ENCODE measurements at places on chromosomes 5 and 9. TPM values are rescaled to one million over a fixed set of nuclear protein-coding genes. Genes with fewer than 3 reads are reported as not detected.

The F12 gene
- total RNA-seq = 0.39 TPM

The ZDHHC11B gene
- 15.4 TPM for total RNA-seq

The TENT4A gene
- total RNA-seq = 14.8 TPM

The ALDOB gene
- total RNA-seq = 0.53 TPM

The NPR3 gene
- total RNA-seq = 10.9 TPM

The HDAC3 gene
- total RNA-seq = 29.8 TPM

The TMEM171 gene
- total RNA-seq = not detected

The TTC16 gene
- total RNA-seq = 0.09 TPM

The AGXT2 gene
- not detected for total RNA-seq

The NEUROG1 gene
- not detected for total RNA-seq

The EGR1 gene
- total RNA-seq = 71.9 TPM

- no peak for DNase-seq
Measured at GRCh38 chr9:70297141-70297540, 38.4 kb downstream of the SMC5 start.

- DNase-seq = no peak
Measured at GRCh38 chr5:160846642-160847041, 5.4 kb downstream of the ATP10B start.

- DNase-seq = no peak
Measured at GRCh38 chr9:84285381-84285780, 55.2 kb downstream of the SLC28A3 start.

DNA sequence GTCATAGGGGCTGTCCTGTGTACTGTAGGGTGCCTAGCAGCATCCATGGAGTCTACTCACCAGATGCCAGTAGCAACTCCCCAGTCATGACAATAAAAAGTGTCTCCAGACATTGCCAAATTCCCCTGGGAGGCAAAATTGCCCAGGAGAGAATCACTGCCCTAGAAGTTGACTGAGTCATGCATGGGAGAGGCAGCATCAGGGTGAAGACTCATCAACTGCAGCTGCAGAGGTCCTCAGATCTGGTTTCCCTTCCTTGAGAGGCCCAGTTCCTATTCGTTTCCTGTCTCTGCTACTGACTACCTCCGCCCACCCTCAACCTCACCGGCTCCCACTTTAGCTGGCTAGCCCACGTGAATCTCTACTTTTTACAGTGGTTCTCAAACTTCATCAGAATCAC lies 88.6 kb upstream of the AGXT2 start:
- DNase-seq = no peak

- DNase-seq = no peak
Measured at GRCh38 chr5:27516437-27516836, 478.1 kb upstream of the CDH9 start.

GRCh38 chr9:92976431-92976830 lies 29.1 kb downstream of the FGD3 start:
- DNase-seq = no peak

DNA sequence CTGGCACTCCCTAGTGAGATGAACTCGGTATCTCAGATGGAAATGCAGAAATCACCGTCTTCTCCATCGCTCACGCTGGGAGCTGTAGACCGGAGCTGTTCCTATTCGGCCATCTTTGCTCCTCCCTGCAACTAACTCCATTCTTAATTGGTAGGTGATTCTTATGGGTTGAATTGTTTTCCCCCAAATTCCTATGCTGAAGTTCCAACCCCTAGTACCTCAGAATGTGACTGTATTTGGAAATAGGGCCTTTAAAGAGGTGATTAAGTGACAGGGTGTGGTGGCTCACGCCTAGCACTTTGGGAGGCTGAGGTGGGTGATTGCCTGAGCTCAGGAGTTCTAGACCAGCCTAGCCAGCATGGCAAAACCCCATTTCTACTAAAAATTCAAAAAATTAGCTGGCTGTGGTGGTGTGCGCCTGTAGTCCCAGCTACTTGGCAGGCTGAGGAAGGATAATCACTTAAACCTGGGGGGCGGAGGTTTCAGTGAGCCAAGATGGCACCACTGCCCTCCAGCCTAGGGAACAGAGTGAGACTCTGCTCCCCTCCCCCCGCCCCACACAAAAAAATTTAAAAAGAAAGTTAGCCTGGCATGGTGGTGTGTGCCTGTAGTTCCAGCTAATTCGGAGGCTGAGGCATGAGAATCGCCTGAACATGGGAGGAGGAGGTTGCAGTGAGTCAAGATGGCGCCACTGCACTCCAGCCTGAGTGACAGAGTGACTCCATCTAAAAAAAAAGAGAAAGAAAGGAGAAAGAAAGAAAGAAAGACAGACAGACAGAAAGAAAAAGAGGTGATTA lies 25.2 kb upstream of the FOCAD start:
- no peak for DNase-seq

DNA sequence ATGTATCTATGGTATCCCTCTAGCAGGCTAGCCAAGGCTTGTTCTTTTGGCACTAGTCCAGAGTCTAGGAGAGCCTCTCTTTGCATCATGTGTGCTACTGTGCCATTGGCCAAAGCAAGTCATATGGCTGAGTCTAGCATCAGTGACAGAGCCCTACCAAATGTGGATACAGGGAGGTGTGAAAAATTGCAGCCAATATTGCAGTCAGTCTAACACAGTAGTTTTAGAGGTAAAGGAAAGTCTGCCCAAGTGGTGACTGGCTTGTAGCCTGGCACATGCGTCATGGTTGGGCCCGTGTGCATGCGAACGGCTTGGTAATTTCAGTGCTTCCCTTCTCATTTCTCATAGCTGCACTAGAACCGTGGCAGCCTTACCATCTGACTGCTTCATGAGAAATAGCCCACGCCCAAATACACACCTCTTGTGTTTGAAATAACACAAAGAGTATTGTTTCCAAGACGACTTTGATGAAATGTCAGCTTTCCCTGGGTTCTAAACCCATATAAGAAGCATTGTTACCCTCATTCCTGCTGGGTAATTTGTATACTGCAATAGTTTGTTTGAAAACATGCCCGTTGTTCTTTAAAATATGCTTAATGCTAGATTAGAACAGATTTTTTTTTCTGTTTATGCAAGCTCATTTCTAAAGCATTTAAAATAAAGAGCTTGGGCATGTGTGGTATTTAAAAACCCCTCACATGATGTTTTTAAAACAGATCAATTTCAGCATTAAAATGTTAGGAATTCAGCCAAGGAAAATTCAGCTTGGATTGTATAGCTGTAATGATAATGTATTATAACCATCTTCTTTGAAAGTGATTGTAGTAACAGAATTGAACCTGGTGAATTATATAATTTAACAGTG lies 113.2 kb downstream of the TLE4 start:
- DNase-seq = no peak

GRCh38 chr5:21823076-21823574 lies 1030.0 kb downstream of the CDH12 start:
- DNase-seq = no peak

GRCh38 chr5:1311439-1312055 lies 16.7 kb upstream of the TERT start:
- DNase-seq = no peak

DNA sequence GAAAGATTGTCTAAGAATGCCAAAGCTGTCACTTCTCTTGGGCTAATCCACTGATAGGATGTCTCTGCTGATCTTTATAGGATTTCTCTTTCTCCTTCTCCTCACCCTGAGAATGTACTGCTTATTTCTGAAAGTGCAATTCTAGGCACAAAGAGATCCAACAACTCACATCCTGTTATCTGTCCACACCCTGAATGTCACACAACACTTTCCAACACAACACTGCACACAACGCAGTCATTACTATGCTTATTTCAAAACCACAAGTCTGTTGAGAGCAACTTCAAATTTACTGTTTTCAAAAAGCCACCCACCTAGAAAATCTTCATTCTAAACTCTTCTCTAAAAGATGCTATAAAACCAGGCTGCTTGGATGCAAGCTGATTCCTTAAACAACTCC lies 215.0 kb downstream of the ROR2 start:
- no peak for DNase-seq

DNA sequence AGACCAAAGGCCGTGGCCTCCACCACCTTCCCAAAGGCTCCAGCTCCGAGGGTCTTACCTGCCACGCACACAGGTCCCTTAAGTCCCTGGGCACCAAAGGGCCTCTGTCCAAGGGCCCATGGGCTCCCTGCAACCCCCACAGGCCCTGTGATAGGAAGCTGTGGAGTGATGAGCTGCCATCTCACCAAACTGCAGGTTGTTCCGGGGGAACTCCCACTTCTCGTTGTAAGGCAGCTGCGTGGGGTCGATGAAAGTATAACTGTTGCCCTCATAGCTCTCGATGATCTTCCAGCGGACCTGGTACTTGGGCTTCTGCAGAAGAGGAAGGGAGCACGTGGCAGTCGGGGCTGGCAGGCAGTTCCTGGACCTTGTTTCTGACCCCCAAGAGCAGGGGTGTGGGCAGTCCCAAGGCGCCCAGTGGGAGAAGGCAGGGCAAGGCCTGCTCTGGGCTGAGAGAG lies 24.8 kb downstream of the CSF1R start:
- DNase-seq = no peak

- no peak for DNase-seq
Measured at GRCh38 chr5:75681125-75681830, 36.0 kb downstream of the POC5 start.

- DNase-seq = no peak
Measured at GRCh38 chr9:92468206-92468605, 14.1 kb downstream of the ASPN start.

GRCh38 chr9:33129886-33130881 lies 37.0 kb downstream of the B4GALT1 start:
- no peak for DNase-seq

DNA sequence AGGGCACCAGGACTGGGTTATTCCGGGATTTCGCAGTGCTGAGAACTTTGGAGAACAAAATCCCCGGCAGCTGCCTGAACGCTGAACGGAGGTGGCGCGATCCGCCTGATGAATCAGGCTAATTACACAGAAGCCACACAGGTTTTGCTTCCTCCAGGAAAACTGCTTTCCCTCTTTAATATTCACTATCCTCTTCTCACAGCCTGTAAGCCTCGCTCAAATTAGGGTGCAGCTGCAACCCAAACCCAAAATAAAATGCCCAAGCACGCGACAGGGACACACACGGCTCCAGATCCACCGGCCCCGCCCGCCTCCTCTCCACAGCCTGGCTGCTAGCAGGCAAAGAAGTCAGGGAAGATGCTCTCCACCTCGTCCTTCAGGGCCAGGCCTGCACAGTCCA lies 6.0 kb downstream of the SOHLH1 start:
- DNase-seq = no peak

DNA sequence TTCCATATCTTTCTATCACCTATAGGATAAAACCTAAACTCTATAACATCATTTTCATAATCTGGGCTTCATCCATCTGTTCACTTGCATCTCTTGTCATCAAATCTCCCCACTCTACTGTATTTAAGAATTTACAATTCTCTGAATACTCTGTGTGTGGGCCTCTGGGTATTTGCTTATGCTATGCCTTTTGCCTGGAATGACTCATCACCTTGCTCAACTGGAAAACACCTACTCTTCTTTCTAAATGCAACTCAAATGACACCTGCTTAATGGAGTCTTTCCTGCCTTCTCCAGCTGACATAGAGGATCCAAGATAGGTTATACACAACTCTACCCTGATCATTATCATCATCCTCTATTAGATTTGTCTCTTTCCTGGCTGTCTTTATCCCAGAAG lies 421.7 kb downstream of the SPATA31D1 start:
- DNase-seq = no peak

- no peak for DNase-seq
Measured at GRCh38 chr5:174337276-174338184, 292.0 kb downstream of the NSG2 start.

- no peak for DNase-seq
Measured at GRCh38 chr5:134887593-134888159, 13.5 kb downstream of the TXNDC15 start.

- no peak for DNase-seq
Measured at GRCh38 chr5:34547300-34548085, 108.6 kb upstream of the RAI14 start.

DNA sequence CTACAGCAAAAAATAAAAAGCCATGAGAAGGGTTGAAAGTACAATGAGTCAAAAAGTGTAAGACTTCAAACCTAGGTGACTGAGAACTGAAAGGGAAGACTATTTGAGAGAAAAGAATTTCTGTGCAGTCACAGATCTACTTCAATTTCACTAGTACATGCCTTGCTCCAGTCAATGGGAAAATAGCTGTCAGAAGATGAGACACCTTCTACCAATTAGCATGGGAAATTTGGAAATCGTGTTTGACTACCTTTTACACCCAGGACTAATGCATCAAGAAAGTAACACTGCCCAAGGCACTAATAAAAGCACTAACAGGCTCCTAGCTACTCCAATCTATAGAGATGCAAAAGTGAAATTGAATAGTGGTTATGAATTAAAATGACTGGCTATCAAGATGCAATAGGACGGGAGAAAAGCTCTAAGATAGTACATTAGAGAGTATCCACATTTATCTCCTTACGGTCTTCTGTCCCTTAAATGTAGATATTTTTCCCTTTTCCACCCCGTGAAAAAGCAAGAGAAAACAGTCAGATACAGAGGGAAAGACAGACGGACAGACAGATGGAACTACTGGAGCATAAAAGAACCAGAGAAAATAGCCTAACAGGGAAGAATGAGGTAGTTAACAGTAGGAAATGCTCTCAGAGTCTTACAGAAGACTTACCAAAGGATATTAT lies 15.2 kb downstream of the ERP44 start:
- DNase-seq = no peak

GRCh38 chr5:80414113-80414512 lies 6.2 kb downstream of the ZFYVE16 start:
- DNase-seq = no peak

DNA sequence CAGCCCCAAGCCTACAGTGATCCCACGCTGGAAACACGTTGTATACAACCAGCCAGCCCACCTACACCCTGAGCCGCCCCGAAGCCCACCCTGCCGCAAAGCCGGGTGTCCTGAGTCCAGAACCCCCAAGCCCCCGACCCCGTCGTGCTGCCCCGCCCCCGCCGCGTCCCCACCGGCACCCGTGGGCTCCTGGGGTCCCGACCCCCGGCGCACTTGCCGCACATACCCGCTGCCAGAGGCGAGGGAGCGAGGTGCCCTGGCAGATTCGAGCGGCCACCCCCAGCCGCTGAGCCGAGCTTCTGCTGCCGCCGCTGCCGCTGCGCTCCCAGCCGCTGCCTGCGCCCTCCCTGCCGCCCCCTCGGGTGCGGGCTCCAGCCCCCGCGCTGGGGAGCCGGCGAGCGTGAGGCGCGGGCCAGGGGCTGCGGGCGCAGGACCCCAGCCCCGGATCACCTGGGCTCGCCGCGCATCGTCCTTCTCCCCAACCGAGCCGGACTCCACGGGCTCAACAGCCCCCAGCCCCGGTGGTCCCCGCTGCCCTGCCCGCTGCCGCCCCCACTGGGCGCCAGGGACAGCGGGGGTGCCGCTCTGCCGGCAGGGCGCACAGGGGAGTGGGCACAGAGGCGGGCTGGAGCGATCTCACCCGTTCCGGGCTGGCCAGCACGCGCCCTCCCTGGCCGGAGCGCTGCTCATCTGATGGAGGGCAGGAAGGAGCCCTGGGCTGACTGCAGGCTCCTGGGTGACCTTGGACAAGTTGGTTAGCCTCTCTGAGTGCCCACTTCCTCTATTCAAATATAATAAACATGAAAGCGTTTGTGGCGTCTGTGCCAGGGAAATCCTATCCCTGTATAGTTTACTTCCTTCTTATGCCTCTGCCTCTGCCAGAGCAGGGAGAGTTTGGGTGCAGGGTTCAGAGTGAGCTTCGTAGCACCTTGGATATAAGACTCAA lies at the start of gene HTR4:
TSS of gene HTR4 (minus strand) at position 692 of the 946 bp plus-strand sequence. CDS start 17,513 bp downstream, outside the sequence.
- peak; percentile 36 for DNase-seq

Measured in left cardiac atrium (tissue), 4 donors.